Globus pallidus (tissue), 1 donor: ENCODE measurements at places on chromosomes 16 and 17.

DNA sequence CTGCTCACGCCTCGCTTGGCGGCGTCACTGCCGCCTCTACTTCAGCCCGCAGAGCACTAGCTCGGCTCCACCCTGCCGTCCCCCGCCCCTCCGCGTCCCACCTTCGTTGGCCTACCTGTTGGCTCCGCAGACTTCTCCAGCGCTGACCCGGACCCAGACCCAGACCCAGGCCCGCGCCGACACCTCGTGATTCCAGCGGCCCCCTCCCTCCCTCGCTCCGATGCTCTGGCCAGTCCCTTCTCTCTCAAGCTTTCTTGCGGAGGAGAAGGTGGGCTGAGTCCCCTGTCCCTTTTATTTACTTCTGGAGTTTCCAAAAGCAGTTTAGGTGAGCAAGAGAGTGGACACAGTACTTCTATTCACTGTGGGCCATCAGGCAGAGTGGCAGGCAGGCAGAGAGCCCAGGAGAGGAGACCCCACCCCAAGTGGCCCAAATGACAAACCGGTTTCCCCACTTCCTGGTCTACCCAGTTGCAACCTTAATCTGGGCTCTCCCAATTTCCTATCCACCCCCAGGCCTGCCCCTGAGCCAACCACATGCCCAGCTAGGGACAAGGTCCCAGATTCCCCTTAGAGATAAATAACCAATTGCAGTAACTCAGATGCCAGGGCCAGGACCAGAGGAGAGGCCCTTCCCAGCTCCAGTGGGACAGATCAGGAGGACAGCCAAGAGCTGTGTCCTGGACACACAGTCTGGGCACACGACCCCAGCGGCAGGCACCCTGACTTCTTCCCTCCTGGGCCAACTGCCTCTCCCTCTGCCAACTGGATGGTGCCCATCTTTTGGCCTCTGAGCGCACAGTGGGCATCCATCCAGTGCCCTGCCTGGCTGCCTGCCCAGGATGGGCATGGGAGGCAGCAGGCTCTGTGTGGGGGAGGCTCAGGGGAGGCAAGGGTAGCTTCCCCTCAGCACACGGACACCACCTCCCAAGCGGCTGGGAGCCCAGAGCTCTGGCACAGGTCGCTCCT lies 1.2 kb upstream of the SRCIN1 start:
- peak; percentile 91 for DNase-seq

DNA sequence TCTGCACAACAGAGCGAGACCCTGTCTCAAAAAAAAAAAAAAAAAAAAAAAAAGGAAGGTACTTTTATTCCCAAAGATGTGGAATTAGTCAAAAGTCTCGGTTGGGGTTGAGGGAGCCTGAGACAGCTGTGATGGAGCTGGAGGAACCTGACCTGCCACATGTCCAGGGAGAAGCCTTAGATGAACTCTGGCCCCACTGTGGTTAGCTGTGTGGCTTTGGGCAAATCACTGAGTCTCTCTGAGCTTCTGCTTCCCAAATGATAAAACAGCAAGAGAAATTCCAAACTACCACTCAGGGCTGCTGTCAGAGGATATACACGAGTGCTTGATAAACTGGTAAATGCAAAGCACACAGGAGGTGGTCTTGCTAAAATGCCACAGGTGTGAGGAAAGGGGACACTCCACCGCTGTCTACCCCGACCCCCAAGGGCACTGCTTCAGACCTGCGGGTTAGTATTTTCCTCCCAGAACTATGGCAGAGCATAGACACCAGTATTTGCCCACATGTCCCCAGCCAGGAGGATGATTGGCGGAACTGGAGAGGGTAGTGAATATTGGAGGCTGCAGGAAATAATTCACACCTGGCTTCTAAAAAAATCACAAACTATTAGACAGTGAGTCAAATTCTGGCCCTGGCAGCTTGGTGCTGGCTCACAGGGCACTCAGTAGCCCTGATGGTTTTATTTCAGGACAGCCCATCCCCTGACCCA lies 14.7 kb downstream of the DRC3 start:
- no peak for DNase-seq

DNA sequence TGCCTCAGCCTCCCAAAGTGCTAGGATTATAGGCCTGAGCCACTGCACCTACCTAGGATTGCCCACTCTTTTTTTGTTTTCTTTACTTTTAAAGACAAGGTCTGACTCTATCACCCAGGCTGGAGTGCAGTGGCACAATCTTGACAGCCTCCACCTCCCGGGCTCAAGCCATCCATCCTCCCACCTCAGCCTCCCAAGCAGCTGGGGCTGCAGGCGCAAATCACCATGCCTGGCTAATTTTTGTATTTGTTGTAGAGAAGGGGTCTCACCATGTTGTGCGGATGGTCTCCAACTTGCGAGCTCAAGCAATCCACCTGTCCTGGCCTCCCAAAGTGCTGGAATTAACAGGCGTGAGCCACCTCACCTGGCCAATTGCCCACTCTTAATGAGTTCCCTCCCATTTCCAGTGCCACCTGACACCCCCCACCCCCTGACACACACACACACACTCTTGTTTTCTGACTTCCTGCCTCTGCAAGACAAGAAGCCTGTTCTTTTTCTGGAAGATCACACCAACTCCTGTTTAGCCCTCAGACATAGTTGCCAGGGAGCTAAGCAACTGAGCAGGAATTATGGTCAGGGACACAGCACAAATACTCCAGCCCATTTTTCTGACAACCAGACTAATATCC lies 2.6 kb downstream of the OVCA2 start:
- DNase-seq, result no peak

DNA sequence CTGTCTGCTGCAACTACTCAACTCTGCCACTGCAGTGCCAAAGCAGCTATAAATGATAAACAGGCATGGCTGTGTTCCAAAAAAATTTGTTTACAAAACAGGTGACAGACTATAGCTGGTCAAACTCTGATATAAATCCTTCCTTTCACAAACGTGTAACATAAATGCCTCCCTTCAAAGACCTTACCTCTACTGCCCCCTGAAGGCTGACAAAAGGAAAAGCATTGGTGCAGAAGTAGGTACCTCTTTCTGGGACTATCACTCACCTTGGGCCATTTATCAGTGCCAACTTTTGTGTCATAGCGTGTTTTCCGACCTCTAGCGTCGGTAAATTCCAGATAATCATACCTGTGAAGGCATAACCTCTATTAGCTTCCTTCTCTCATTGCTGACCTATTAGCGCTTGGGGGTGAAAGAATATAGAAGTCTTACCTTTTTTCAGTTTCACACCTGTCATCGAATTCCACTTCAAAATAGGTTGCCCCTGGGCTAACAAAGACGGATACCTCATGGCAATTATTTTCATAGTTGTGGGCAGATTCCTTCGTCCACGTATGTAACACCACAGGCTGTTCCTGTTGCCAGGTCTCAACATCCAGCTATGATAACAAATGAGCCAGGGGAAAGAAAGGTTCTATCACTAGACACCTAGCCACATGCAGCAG lies 67.9 kb downstream of the ZZEF1 start:
- peak; percentile 37 for DNase-seq

DNA sequence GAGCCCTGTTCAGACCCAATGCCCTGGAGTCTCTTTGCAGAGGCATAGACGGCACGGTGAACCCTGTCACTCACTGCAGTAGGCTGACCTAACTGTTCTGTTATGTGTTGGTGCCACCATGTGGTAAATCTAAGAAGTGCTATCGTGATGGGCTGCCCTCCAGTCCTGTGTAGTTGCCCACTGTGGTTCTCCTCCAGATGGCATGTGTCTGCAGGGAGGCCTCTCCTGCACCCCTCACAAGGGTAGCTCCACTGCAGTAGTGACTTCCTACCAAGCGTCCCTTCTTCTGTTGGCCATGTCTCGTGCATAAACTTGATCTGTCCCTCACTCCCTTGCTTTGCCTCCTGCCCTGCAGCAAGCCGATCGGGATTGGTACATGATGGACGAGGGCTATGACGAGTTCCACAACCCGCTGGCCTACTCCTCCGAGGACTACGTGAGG lies 5.8 kb downstream of the DHX38 start:
- DNase-seq, result peak; percentile 57

DNA sequence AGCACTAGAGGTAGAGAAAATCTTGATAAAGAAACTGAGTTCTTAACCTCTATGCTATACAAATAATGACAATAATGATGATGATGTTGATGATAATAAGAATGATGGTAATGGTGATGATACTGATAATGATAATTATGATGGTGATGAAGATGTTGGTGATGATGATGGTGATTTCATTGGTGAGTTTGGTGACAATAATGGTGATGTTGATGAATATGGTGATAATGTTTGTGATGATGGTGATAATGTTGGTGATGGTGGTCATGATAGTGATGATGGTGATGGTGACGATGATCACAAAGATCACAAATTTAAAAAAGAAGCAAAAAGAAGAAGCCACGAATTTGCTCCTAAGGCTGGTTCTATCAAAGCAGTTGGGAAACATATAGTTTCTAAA lies 519.0 kb upstream of the C16orf82 start:
- DNase-seq, result no peak

DNA sequence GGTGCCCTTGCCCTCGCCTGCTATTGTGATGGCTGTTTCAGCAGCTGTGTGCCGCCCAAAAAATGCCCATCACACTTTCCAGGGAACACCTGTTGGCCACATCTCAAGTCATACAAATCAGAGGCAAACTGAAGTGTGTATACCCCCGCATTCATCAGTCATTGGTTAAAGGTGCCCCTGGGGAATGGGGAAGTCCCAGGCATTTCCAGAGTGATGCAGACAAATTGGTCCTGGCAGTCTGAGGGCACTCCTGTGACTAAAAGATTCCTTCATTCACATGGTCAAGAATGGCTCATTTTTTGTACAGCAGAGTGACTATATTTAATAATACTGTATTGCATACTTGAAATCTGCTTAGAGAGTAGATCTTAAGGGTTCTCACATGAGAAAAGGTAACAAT lies 102.9 kb upstream of the TMEM97 start:
- no peak for DNase-seq

DNA sequence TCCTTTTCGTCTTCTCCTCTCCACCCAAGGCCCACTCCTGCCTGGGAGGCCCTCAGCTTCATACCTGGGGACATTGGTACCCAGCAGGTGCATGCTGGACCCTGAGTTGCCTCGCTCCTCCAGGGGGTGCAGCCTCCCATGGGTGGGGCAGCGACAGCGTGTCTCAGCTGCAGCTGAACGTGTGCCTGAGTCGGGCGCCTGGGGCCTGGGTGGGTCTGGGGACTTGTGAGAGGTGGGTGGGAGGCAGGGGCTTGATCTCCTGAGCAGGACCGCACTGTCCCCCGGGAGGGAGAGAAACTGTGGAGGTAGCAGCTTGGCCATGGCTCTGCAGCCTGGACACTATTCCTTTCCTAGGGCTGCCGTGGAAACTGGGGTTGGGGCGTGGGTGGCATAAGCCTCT lies 24.8 kb upstream of the ENGASE start:
- DNase-seq, result no peak

DNA sequence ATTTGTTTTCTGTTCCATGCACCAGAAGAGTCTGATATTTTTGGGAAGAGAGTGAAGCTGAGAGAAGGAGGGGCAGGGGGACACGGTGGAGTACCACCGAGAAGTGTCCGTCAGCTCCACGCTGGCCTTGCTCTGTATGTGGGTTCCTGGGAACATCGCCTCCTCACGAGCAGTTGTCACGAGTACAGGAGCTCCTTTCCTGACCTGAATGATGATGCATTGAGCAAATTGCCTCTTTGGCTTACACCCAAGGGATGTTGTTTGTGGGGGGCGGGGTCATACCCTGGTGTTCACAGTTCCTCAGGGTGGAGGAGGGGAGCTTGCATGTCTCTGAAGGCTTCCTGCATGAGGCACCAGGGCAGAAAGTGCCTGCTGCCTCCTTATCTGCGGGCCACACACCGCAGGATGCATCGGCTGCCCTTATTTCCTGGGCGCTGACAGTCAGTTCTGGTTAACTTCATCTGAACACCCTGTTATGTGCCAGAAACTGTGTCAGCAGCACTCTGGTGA lies 36.2 kb downstream of the RGS9 start:
- no peak for DNase-seq

GRCh38 chr16:81700071-81700779 lies 78.9 kb upstream of the PLCG2 start:
- DNase-seq, result no peak

DNA sequence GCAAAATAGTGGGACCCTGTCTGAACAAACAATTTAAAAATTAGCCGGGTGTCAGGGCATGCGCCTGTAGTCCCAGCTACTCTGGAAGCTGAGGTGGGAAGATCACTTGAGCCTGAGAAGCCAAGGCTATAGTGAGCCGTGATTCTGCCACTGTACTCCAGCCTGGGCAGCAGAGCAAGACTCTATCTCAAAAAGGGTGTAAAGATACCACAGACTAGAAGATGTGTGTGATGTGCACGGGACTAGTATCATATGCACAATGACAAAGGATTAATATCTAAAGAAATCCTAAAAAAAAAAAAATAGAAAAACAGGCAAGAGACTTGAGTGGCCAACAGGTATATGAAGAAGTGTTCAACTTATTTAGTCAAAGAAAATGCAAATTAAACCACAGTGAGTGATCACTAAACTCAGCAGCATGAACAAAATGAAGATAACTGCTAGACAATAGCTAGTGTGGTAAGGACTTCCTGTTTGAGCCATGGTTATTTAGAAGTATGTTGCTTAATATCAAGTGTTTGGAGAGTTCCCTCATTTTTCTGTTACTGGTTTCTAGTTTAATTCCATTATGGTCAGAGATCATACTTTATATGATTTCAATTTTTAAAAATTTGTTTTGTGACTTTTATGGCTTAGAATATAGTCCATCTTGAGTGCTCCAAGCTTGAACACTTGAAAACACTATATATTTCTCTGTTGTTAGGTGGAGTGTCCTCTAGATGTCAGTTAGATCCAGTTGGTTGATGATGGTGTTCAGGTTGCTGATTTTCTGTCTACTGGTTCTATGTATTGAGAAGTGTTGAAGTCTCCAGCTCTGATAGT lies 14.7 kb upstream of the SLX4 start:
- no peak for DNase-seq

- no peak for DNase-seq
Observed at GRCh38 chr17:33273743-33274410, 19.2 kb downstream of the ASIC2 start.

GRCh38 chr17:3754066-3754457 lies 30.4 kb downstream of the HASPIN start:
- no peak for DNase-seq

- no peak for DNase-seq
Observed at GRCh38 chr17:63519116-63519881, 3.9 kb upstream of the KCNH6 start.

DNA sequence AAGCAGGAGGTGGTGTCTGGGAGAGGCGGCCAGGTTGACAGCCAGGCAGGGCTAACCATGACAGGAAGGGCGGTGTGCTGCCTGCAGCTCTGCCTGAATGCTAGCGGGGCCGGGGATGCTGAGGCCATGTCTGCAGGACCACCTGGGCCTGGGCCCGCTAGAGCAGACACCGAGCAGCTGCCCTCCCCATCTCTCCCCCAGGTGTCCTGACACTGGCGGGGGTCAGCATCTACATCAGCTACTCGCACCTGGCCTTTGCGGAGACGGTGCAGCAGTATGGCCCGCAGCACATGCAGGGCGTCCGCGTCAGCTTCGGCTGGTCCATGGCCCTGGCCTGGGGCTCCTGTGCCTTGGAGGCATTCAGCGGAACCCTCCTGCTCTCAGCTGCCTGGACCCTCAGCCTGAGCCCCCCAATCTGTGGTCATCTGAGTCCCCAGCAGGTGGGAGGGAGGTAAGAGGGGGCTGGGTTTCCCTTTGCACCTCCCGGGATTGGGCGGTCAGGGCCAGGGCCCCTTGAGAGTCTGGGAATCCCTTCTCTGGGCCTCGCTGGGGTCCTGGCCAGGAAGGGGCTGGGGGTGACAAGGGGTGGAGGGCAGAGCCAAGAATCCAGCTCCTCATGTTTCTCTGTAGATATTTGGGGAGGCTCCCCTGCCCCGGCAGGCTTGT lies 7.5 kb downstream of the TMEM235 start:
- no peak for DNase-seq
